ENCODE measurements at places on chromosomes 1 and 21. TPM values are rescaled to one million over a fixed set of nuclear protein-coding genes. Genes with fewer than 3 reads are reported as not detected.

The VANGL2 gene
- total RNA-seq, result 1.1 TPM

The PRR9 gene
- not detected for total RNA-seq

The WRAP73 gene
- total RNA-seq, result 21.2 TPM

The PHGDH gene
- total RNA-seq, result 87.2 TPM

The IL20 gene
- total RNA-seq, result not detected

The ATG4C gene
- 4.1 TPM for total RNA-seq

The TMPRSS15 gene
- not detected for total RNA-seq

The SLAMF9 gene
- 0.22 TPM for total RNA-seq

The FOXJ3 gene
- total RNA-seq, result 18.1 TPM

The LAX1 gene
- total RNA-seq, result not detected

The WNT4 gene
- 0.41 TPM for total RNA-seq

The PLA2G5 gene
- total RNA-seq, result not detected

The FLG gene
- 0.01 TPM for total RNA-seq

The GBP5 gene
- not detected for total RNA-seq

The PRKACB gene
- 7.9 TPM for total RNA-seq

The KANK4 gene
- 0.48 TPM for total RNA-seq

The OR2L13 gene
- total RNA-seq, result not detected

The C8B gene
- not detected for total RNA-seq

The CCDC185 gene
- 0.13 TPM for total RNA-seq

The TRIM46 gene
- total RNA-seq, result 1.5 TPM

The SMCP gene
- total RNA-seq, result not detected

The ARHGAP30 gene
- 0.05 TPM for total RNA-seq

The DYNLT5 gene
- total RNA-seq, result not detected

The OR2T33 gene
- not detected for total RNA-seq

The AGRN gene
- total RNA-seq, result 83.1 TPM

The VWA5B1 gene
- total RNA-seq, result not detected

The TCHHL1 gene
- not detected for total RNA-seq

The OR6N2 gene
- not detected for total RNA-seq

The PDE9A gene
- 1.1 TPM for total RNA-seq

The AMY1C gene
- total RNA-seq, result not detected

The VCAM1 gene
- total RNA-seq, result 0.08 TPM

The KIF2C gene
- 39.4 TPM for total RNA-seq

The AADACL4 gene
- total RNA-seq, result not detected

The NTMT2 gene
- not detected for total RNA-seq

The KAZN gene
- 3.8 TPM for total RNA-seq

The CFHR5 gene
- not detected for total RNA-seq

The NEGR1 gene
- not detected for total RNA-seq

The RPL11 gene
- total RNA-seq, result 1,441 TPM

The MPL gene
- total RNA-seq, result not detected

The DNAJC28 gene
- total RNA-seq, result 0.10 TPM

The CLCNKB gene
- not detected for total RNA-seq

The C1orf87 gene
- total RNA-seq, result not detected

The OLIG2 gene
- not detected for total RNA-seq

The TRIM67 gene
- total RNA-seq, result 0.21 TPM

The FCRL6 gene
- not detected for total RNA-seq

The SERINC2 gene
- total RNA-seq, result 28.4 TPM

The MYOG gene
- not detected for total RNA-seq

The PTPN7 gene
- 0.03 TPM for total RNA-seq

The GPA33 gene
- total RNA-seq, result not detected

The TESK2 gene
- total RNA-seq, result 0.33 TPM

The ANGPTL3 gene
- total RNA-seq, result not detected

The GSTM5 gene
- total RNA-seq, result not detected
